ENCODE measurements at places on chromosomes 4 and X.
A peak's percentile ranks its signal among the peaks of the same experiment; 100 is the strongest.

DNA sequence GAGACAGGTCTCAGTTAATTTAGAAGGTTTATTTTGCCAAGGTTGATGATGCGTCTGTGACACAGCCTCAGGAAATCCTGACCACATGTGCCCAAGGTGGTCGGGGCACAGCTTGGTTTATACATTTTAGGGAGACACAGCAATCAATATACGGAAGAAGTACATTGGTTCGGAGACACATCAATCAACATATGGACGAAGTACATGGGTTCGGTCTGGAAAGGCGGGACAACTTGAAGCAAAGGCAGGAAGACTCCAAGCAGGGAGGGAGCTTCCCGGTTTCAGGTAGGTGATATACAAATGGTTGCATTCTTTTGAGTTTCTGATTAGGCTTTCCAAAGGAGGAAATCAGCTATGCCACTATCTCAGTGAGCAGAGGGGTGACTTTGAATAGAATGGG, 225.2 kb upstream of the ZFP42 start:
- no peak for DNase-seq

- DNase-seq = no peak
These were observed 10.7 kb upstream of the WDR17 start for GRCh38 chr4:176054942-176055341.

DNA sequence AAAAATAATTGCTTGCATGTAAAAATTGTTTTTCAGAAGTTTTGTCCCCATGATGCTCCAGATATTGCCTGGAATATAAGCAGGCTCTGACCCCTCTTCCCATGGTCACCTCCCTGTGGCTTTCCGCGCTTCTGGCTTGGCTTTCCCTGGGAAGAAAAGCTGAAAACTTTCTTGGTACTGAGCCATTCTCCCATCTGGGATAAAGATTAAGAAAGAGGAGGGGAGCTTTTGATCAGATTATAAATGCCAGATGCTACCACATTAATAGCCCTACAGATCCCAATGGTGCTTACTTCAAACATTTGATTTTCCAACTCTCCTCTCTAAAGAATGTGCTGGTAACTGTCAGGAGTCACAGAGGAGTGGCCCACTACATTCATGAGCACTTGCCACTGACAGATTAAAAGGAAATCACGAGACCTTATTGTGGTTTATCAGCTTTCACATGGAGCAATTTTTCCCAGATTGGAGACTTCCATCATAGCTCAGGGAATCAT, 54.4 kb upstream of the GAB1 start:
- no peak for DNase-seq

GRCh38 chrX:107710617-107711391, 64.8 kb downstream of the TSC22D3 start:
- DNase-seq = peak; percentile 95

GRCh38 chr4:186719925-186720694, 3.5 kb downstream of the FAT1 start:
- no peak for DNase-seq

GRCh38 chr4:174277433-174277832, 6.0 kb downstream of the FBXO8 start:
- DNase-seq = no peak

GRCh38 chr4:95417531-95417930, 131.2 kb downstream of the UNC5C start:
- DNase-seq = no peak

DNA sequence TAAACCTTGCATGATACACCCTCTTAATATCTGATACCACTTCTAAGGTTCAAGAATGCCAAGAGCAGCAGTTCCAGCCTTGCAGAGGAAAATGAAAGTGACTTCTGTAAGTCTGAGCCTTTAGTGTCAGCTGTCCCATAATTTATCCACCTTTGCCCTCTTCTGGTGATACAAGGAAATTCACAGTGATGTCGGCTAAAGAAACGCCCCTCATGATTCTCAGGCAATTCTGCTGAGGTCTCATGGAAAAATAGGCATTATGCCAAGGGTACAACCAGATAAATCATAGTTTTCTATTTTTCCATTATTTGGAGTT, 172.2 kb upstream of the CXCL13 start:
- DNase-seq = no peak

- DNase-seq = no peak
These were observed 9.6 kb downstream of the BMP15 start for GRCh38 chrX:50920132-50920531.

- no peak for DNase-seq
These were observed 104.0 kb upstream of the ARHGEF9 start for GRCh38 chrX:63889001-63889400.

- DNase-seq = no peak
These were observed 327.3 kb downstream of the CAMK2D start for GRCh38 chr4:113434247-113434587.

DNA sequence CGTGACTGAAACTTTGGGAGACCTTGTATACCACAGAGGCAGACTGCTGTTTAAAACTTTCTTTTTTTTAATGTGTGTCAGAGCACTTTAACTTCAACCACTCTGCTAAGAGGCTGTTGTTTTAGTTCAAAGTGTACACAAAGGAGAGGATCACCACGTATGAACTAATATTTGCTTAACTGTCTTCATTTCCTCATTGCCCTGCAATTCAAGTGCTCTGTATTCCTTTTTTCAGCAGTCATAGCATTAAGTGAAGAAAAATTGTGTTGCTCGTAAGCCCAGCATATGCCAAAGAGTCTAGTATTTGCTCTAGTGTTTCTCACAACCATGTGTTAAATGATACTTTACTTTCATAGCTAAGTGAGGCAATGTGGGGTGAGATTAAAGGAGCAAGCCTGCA, 63.0 kb upstream of the HHIP start:
- DNase-seq = no peak

DNA sequence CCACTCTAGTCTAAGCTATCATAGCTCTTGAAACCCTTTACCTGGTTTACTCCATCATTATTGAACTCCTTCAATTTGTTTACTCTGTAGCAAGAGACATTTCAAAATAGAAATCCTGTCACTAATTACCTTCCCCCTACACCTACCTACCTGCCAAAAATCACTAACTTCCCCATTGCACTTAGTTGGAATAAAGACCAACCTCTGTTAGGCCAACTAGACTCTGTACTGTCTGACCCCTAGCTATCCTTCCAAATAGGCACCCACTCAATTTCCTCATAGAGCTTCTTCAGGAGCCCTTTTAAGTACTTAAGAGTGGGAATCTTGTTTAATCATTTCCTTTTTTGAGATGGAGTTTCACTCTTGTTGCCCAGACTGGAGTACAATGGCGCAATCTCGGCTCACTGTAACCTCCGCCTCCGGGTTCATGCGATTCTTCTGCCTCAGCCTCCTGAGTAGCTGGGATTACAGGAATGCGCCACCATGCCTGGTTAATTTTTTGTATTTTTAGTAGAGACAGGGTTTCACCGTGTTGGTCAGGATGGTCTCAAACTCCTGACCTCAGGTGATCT, 8.9 kb upstream of the CDKL2 start:
- DNase-seq = no peak

DNA sequence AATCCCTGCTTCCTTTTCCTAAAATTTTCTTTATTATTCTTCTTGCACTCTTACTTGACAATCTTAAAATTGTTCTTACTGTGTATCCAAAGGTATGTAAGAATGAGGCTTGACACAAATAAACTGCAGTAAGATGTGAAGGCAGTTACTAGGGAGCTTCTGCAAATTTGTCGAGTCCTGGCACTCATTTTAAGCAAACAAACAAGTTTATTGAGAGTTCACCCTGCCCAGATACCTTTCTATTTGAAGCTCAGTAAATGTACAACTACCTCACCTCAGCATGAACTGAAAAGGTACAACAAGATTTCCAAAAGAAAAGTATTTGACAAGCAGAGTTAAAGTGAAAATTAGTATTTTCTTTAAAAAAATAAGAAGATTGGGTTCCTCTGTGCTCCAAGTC, 13.3 kb upstream of the SYTL4 start:
- no peak for DNase-seq

DNA sequence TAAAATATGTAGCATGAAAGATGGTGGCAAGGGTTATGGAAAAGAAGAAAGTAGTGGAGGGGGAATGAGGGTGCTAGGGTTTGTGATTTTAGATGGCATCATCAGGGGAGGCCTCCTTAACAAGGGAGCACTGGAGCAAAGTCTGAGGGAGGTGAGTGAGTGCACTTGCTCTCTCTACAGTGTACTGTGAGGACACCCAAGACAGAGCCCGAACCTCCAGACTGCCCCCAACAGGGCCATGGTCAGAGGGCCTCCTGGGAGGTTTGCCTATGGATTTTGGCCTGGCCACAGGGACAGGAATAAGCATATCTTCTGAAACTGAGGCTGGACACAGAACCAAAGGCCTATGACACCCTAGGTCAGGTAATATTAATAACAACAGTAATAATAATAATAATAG, 21.4 kb upstream of the PJA1 start:
- DNase-seq = no peak

GRCh38 chrX:119156241-119156640, 28.6 kb upstream of the KIAA1210 start:
- DNase-seq = no peak

GRCh38 chr4:41881981-41882624, 53.1 kb upstream of the TMEM33 start:
- DNase-seq = no peak

DNA sequence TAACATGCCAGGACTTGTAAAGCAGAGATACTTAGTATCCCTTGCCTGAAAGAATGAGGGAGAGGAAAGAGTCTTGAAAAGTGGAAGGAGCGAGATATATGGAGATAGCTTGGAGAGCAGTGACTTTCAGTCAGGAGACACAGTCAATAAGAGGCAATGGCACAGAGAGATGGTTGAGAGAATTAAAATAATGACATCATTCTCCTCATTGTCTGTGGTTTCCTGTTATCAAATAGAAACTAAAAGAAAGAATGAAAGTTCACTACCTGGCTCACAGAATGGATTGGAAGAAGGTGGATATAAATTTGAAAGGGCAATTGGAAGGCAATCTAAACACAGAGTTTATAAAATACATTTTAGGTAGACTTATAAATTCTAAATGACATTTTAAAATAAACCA, 760.2 kb upstream of the AADAT start:
- no peak for DNase-seq

DNA sequence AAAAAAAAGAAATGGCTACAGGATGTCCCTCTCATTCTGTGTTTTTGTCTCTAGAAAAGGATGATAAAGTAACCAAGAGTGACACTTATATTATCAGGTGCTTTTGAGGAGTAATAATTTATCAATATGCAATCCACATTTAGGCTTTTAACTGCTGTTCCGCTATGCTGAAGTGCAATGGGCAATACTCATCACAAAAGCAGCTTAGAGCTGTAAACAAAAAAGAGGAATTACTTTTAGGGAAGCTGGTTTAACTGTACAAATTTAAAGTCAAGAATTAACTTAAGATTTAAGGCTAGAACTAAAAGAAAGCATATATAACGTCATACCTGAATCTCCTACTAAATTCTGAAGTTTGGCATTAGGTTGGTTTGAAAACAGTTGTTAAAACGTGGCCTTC, 93.5 kb upstream of the DDX3X start:
- peak; percentile 62 for DNase-seq

DNA sequence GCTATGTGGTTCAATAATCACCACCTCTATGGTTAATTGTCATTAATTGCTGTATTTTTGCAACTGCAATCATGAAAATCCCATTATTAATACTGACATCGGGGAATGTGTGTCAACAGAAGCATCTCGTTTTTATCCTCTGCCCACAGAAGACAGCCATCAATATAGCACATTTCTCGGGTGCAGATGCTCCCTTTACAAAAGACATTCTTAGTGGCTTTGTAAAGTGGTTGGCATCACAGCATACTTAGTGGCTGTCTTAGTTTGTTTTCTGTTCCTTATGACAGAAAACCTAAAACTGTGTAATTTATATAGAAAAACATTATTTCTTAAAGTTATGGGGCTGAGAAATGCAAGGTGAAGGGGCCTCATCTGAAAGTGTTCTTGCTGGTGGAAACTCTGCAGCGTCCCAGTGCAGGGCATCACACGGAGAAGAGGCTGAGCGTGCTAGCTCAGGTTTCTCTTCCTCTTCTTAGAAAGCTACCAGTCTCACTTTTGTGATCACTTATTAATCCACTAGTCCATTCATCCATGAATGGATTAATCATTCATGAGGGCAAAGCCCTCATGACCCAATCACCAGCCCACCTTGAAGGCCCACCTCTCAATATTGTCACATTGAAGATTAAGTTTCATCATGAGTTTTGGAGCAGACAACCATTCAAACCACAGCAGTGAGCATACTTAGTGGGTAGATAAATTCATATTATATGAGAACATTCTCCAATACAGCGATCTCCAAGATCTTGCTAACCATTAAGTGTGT, 1067.7 kb upstream of the PABPC4L start:
- DNase-seq = no peak

DNA sequence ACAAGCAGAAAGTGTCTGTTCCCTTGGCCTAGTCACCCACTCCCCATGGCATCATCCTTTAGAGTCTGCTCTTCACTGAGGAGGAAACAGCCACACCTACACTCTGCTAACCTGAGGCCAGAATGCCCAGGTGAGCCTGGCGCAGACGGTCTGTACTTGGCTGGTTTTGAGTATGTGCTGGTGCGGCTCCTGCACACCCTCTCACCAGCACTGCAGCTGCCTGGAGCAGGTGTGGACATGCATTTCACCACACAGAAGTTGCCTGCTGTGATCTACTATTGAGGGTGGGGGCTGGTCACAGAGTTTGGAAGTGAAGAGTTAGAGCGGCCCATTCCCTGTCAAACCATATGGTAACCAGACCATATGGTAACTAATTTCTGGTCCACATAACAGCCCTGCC, 39.5 kb downstream of the KANTR start:
- DNase-seq = no peak

DNA sequence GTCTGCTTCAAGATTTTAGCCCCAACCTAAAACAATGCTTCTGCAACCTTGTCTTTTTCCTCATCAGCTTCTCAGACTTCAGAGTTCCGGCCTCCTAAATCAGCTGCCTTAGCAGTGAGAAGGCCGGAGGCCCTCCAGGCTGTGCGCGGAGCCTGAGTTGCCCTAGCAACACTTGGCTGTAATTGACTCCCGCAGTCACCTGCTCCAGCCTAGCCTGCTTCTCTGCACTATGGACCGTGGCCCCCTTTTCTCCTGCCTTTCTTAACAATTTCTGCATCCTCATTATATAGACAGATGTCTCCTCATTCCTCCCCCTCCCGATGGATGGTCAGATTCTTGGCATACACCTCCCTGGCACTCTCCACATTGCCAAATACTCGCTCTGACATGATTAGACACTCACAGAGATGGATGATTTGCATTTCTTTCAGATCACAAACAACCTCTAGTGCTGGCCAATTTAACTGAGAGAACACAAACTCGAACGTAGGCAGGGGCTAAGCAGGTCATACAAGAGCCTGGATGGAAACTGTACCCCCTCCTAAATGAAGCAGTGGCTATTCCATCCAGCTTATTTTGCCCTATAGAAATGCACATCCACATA, 9.5 kb upstream of the HUWE1 start:
- no peak for DNase-seq

DNA sequence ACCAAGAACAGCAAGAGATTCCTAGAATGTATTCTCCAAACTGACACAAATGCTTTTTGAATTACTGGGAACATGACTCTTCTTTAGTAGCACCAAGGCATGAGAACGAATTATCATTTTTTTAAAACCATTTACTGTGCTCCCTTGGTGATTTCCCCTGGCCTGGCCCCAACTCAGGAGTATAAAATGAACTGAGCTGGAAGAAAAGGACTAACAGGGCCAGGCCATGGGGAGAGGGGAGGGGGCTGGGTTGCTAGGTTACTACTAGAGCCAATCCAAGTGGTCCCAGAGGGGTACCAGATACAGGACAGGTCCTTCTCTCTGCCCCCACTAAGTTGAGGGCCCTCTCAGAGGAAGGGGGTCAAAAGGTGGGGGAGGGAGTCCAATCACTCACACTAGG, 23.1 kb downstream of the SASH3 start:
- no peak for DNase-seq

- DNase-seq = peak; percentile 39
These were observed 575 bp downstream of the RCHY1 start for GRCh38 chr4:75513526-75514130.

Measured in CD14-positive monocyte (primary cell).